Mesendoderm (in vitro differentiated cells): ENCODE measurements at places on chromosomes 3 and 15.

GRCh38 chr3:55160241-55160983 lies 232.6 kb upstream of the LRTM1 start:
- DNase-seq = peak; percentile 45

GRCh38 chr3:174206607-174207192 lies 652.4 kb upstream of the NAALADL2 start:
- peak; percentile 5 for DNase-seq

GRCh38 chr3:100299016-100299415 lies 35.5 kb upstream of the NIT2 start:
- no peak for DNase-seq

DNA sequence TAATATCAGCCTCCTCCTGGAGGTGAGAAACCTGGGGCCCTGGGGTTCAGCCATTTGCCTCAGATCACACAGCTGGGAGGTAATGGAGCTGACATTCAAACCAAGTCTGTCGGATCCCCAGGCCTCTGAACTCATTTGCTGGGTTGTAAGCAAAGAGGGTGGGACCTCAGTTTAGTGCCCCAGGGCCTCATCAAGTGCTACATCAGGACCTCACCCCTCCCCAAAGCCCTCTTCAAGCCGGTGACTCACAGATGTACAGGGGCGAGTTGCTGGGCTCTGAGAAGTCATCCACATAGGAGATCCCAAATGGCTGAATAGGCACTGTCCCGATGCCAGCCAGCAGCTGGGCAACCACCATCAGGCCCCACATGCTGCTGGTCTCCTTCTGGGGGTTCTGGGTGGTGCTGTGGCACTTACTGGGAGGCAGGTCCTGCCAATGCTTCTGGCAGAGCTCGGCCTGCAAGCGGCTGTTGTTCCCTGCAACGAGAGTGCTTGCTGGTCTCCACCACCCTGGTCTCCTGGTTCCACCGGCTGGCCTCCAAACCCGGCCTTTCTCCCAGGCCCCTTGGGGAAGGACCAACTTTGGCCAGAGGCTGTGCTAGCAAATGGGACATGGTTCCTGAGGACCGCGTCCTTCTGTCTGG lies 59.2 kb upstream of the RAB6B start:
- peak; percentile 33 for DNase-seq

GRCh38 chr15:67253549-67254237 lies 768 bp downstream of the AAGAB start:
- DNase-seq = peak; percentile 32

- DNase-seq = peak; percentile 27
These were observed 222.6 kb downstream of the OSBPL10 start for GRCh38 chr3:31758322-31758965.

- DNase-seq = peak; percentile 12
These were observed 70.4 kb upstream of the ARHGEF26 start for GRCh38 chr3:154050766-154051165.
